Activated CD4-positive, alpha-beta T cell treated with anti-CD3 and anti-CD28 coated beads, Interleukin-2, amount 50 U/mL, for 24 hours (primary cell): ENCODE measurements at places on chromosomes 2 and 18.

GRCh38 chr2:113697516-113697915 is 58.9 kb downstream of the SLC35F5 start:
- no peak for DNase-seq

- no peak for DNase-seq
Measured at GRCh38 chr18:63788447-63789096, 13.4 kb downstream of the SERPINB7 start.

GRCh38 chr2:45457211-45457945 is 153.7 kb downstream of the SRBD1 start:
- no peak for DNase-seq

DNA sequence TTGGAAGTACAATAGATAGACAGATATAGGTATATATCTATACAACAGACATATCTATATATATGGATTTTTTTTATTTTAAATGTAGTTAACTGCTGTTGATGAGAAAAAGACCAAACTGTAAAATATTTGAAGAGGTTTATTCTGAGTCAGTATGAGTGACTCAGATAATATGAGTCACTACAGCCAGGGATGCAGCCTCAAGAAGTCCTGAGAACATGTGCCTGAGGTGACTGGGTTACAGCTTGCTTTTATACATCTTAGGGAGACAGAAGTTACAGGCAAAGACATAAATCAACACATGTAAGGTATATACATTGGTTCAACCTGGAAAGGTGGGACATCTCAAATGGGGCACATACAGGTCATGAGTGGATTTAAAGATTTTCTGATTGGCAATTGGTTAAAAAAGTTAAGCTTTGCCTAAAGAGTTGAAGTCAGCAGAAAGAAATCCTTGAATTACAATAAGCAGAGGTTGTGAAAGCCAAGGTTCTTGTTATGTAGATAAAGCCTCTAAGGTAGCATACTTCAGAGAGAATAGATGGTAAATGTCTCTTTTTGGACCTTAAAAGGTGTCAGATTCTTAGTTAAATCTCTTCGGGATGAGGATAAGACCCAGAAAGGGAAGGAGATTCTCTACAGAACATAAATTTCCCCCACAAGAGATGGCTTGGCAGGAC is 149.9 kb downstream of the RBM43 start:
- DNase-seq: no peak

DNA sequence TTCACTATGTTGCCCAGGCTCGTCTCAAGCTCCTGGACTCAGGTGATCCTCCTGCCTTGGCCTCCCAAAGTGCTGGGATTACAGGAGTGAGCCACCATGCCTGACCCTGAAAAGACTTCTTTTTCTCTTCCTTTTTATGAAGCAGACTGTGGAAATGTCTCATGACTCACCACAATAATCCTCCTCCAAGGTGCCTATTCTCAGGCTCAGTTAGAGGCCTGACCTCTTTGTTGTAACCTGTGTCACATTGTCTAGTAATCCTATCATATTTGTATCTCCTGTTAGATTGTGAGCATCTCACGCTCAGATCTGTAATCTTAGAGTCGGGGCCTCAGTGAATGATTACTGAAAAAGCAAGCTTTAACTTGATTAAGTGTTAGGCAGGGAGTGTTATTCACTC is 18.3 kb upstream of the TAF4B start:
- DNase-seq: no peak
